ENCODE measurements at places on chromosomes 5 and 9. TPM values are rescaled to one million over a fixed set of nuclear protein-coding genes. Genes with fewer than 3 reads are reported as not detected.

Gene SPRY4
- 11.3 TPM for total RNA-seq

Gene TAF11L10
- total RNA-seq: not detected

Gene GRPEL2
- total RNA-seq: 21.7 TPM

Gene SLC45A2
- total RNA-seq: not detected

Gene MAMDC4
- 4.0 TPM for total RNA-seq

Gene CYSRT1
- total RNA-seq: 0.30 TPM

Gene CFAP90
- 0.30 TPM for total RNA-seq

Gene C9
- total RNA-seq: 0.46 TPM

Gene LCN2
- total RNA-seq: not detected

Gene PGM5
- 3.0 TPM for total RNA-seq

Gene TMEM232
- 1.7 TPM for total RNA-seq

Gene CDX1
- not detected for total RNA-seq

Gene CKMT2
- total RNA-seq: 3.3 TPM

All from smooth muscle cell of the umbilical artery (primary cell).